ENCODE measurements at places on chromosomes 6 and 20. TPM values are rescaled to one million over a fixed set of nuclear protein-coding genes. Genes with fewer than 3 reads are reported as not detected.

ELOVL5 gene
- total RNA-seq: 72.4 TPM

IL17A gene
- not detected for total RNA-seq

GSTA3 gene
- total RNA-seq: 2.1 TPM

LMBRD1 gene
- total RNA-seq: 68.0 TPM

SLC17A5 gene
- total RNA-seq: 25.9 TPM

BPIFB2 gene
- 0.21 TPM for total RNA-seq

DLK2 gene
- 0.53 TPM for total RNA-seq

GMPR gene
- total RNA-seq: 22.5 TPM

ZNF335 gene
- 20.4 TPM for total RNA-seq

MYO6 gene
- total RNA-seq: 62.7 TPM

PPP1R3G gene
- 0.41 TPM for total RNA-seq

BIRC7 gene
- 15.9 TPM for total RNA-seq

MICB gene
- 13.8 TPM for total RNA-seq

PSORS1C2 gene
- not detected for total RNA-seq

SLC26A8 gene
- total RNA-seq: 1.2 TPM

BEND6 gene
- 0.32 TPM for total RNA-seq

ZSCAN9 gene
- total RNA-seq: 11.3 TPM

FHL5 gene
- 23.7 TPM for total RNA-seq

MTFR2 gene
- 1.5 TPM for total RNA-seq

TXLNB gene
- total RNA-seq: 1.1 TPM

HLA-DQB1 gene
- 132 TPM for total RNA-seq

DPPA5 gene
- total RNA-seq: not detected

DST gene
- total RNA-seq: 327 TPM

C6orf163 gene
- 4.2 TPM for total RNA-seq

SLC25A27 gene
- total RNA-seq: 19.1 TPM

SLC22A3 gene
- 37.7 TPM for total RNA-seq

NEURL2 gene
- total RNA-seq: 2.4 TPM

POM121L2 gene
- total RNA-seq: not detected
